ENCODE measurements at places on chromosomes 5 and 9.

GRCh38 chr5:134659456-134659855 is 10.9 kb downstream of the SEC24A start:
- H3K36me3 ChIP-seq, result peaks cover 3% of the 10 kb centered on the region
- H3K4me1 ChIP-seq, result no peaks in the 10 kb centered on the region
- no peak for DNase-seq
- no peak overlapping the region for H3K4me3 ChIP-seq

DNA sequence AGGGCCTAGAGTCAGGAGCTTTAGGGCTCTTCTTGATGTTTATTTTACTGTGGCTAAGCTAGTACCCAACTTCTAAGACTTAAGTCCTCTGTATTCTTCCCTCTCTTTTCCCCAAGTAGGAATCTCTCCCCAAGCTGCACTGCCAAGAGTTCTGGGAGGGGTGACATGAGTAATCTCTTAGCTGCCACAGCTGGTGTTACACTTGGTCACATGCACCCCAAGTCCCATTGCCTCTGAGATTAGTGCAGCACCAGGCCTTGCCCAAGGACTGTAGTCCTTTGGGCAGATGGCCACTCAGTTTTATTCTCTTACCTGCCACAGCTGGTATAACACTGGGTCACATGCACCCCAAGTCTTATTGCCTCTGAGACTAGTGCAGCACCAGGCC is 114.7 kb upstream of the RIOK2 start:
- no peaks in the 10 kb centered on the region for H3K36me3 ChIP-seq
- no peak for DNase-seq
- no peak overlapping the region for H3K4me3 ChIP-seq
- H3K27ac ChIP-seq, result no peak overlapping the region
- H3K27me3 ChIP-seq, result no peaks in the 10 kb centered on the region
- 0 out of 2 replicates have a peak, but pooled peaks cover 2% of the 10 kb centered on the region for H3K4me1 ChIP-seq

GRCh38 chr9:71858812-71859211 is 52.2 kb downstream of the ABHD17B start:
- no peak for DNase-seq
- H3K4me3 ChIP-seq, result no peak overlapping the region
- H3K27ac ChIP-seq, result no peak overlapping the region
- H3K36me3 ChIP-seq, result no peaks in the 10 kb centered on the region

GRCh38 chr5:173655196-173655797 is 38.8 kb upstream of the BOD1 start:
- no peak overlapping the region for H3K4me3 ChIP-seq
- no peaks in the 10 kb centered on the region for H3K4me1 ChIP-seq
- no peaks in the 10 kb centered on the region for H3K36me3 ChIP-seq
- H3K27ac ChIP-seq, result no peak overlapping the region
- no peak for DNase-seq

DNA sequence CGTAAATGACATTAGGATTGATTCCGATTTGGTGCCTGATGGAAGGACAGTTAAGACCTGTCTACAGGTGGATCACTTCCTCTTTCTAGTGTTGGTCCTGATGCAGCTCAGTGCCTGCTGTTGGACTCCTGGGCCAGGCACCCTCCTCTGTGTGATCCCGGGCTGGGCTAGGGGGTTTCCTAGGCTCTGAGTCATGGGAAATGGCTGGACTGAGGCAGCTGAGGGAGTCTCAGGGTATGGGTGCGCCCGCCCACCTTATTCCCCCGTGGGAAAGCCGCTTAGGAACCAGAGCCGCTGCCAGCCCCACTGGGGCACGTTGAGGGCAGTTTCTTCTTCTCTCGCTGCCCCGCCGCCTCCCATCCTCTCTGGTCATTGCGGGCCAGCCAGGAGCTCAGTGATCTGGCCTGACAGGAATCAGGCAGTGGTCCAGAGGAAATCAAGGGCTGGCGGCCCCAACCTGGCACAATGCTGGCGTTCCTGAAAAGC is 12.9 kb downstream of the TCF7 start:
- no peaks in the 10 kb centered on the region for H3K4me1 ChIP-seq
- DNase-seq, result no peak
- H3K36me3 ChIP-seq, result peaks cover 2% of the 10 kb centered on the region
- no peak overlapping the region for H3K4me3 ChIP-seq
- H3K27me3 ChIP-seq, result no peaks in the 10 kb centered on the region

DNA sequence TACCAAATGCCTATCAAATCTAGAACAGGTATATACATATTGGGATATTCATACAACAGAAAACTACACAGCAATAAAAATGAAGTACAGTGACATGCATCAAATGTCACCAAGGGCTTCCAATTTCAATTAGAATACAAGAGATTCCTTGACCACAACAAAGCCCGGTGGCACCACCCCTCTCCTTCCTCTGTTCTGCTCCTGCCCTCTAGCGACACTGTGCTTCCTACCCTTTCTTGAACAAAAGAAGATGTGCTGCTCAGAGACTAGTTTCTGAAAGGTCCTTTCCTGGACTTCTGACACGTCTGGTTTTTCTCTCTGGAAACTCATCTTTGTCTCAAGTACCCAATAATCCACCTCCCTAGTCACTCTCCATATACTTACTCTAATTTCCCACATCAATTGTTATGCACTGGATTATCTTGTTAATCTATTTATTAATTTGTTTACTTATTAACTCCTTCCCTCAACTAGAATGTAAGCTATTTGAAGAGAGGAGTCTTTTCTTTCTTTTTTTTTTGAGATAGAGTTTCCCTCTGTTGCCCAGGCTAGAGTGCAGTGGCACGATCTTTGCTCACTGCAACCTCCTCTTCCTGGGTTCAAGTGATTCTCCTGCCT is 70.4 kb upstream of the CTSV start:
- H3K4me3 ChIP-seq, result no peak overlapping the region
- no peak overlapping the region for H3K27ac ChIP-seq
- no peaks in the 10 kb centered on the region for H3K4me1 ChIP-seq
- H3K36me3 ChIP-seq, result no peaks in the 10 kb centered on the region
- no peaks in the 10 kb centered on the region for H3K27me3 ChIP-seq
- DNase-seq, result peak; percentile 41

- H3K27me3 ChIP-seq, result no peaks in the 10 kb centered on the region
- peaks cover 3% of the 10 kb centered on the region for H3K4me1 ChIP-seq
- no peak overlapping the region for H3K4me3 ChIP-seq
Observed at GRCh38 chr5:178418031-178418430, 172.2 kb downstream of the COL23A1 start.

- H3K4me1 ChIP-seq, result peaks cover 5% of the 10 kb centered on the region
- H3K27me3 ChIP-seq, result no peaks in the 10 kb centered on the region
- H3K27ac ChIP-seq, result no peak overlapping the region
- no peak overlapping the region for H3K4me3 ChIP-seq
Observed at GRCh38 chr5:72183101-72183520, 75.8 kb downstream of the MAP1B start.

DNA sequence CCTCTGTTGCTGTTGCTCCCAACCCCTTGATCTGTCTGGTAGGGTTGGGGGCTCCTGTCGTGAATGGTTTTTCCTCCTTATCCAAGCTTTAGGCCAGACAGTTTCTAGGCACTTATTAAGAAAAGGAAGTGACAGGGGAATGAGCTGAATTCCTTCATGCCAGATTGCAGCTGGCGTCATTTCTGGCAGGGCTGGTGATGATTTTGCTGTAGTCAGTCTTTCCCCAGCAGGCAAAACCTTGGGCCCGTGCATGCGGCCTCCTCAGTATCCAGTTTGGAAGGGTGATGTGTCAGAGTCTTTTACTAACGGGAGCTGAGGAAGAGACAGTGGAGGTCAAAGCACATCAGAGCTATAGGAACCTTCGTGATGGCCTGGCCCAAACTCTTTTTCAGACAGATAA is 58.8 kb downstream of the COL27A1 start:
- no peak for DNase-seq
- H3K4me1 ChIP-seq, result no peaks in the 10 kb centered on the region
- no peak overlapping the region for H3K4me3 ChIP-seq
- H3K27ac ChIP-seq, result no peak overlapping the region
- H3K27me3 ChIP-seq, result no peaks in the 10 kb centered on the region
- H3K36me3 ChIP-seq, result peaks cover 6% of the 10 kb centered on the region

- H3K27ac ChIP-seq, result no peak overlapping the region
- H3K4me3 ChIP-seq, result no peak overlapping the region
- DNase-seq, result no peak
- peaks cover 3% of the 10 kb centered on the region for H3K36me3 ChIP-seq
- no peaks in the 10 kb centered on the region for H3K27me3 ChIP-seq
- H3K4me1 ChIP-seq, result no peaks in the 10 kb centered on the region
Observed at GRCh38 chr9:36584620-36585460, 12.1 kb downstream of the MELK start.

DNA sequence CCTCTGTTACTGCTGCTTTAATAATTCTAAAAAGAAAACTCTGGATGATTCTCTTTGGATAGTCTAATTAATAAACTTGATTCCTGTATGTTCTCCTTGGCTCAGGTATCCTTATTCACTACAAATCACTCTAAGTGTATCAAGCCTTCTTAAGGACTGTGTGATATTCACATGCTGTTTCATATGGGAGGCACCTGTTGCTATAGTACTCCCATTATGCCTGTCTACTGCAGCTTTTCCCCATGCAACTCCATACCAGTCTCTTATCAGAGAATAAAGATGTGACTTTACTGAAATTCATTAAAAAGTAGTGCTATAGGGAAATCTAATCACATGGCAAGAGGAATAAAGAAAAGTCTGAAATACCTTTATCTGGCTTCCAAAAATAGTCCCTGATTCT is 14.7 kb downstream of the BRD8 start:
- H3K27me3 ChIP-seq, result no peaks in the 10 kb centered on the region
- no peak overlapping the region for H3K27ac ChIP-seq
- H3K4me3 ChIP-seq, result no peak overlapping the region
- H3K36me3 ChIP-seq, result peaks cover 57% of the 10 kb centered on the region
- DNase-seq, result no peak
- H3K4me1 ChIP-seq, result no peaks in the 10 kb centered on the region

- no peak overlapping the region for H3K4me3 ChIP-seq
- DNase-seq, result no peak
- no peaks in the 10 kb centered on the region for H3K4me1 ChIP-seq
- H3K27me3 ChIP-seq, result peaks cover 7% of the 10 kb centered on the region
- H3K27ac ChIP-seq, result no peak overlapping the region
- H3K36me3 ChIP-seq, result no peaks in the 10 kb centered on the region
Observed at GRCh38 chr5:127941646-127942045, 141.9 kb upstream of the SLC12A2 start.

DNA sequence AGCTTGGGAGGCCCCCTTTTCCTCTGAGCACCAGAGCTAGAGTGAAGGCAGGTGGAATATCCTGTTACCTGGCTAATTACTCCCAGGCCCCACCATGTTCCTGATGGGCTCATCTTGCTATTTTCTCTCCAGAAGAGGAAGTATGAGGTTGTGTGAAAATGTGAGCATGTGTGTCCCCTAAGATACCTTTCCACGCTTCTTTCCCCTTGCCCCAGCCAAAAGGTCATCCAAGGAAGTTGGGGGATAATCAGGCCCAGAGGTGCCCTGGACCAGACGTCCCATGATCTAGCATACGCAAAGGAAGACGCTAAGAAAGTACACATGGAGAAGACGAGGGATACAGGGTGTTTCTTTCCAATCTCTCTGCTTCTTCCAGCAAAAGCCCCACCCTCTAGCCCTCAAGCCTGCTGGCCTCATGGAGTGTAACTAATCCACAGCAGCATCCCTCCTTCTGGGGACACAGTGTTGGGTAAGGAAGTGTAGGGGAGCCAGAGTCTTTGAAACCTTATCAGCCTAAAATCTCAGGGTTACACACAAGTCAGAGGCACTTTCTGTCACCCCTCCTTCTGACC is 115.3 kb downstream of the SLC1A3 start:
- H3K4me1 ChIP-seq, result peaks cover 3% of the 10 kb centered on the region
- DNase-seq, result no peak
- H3K27me3 ChIP-seq, result no peaks in the 10 kb centered on the region
- H3K27ac ChIP-seq, result no peak overlapping the region
- H3K36me3 ChIP-seq, result no peaks in the 10 kb centered on the region

- no peaks in the 10 kb centered on the region for H3K36me3 ChIP-seq
- H3K27ac ChIP-seq, result no peak overlapping the region
- no peaks in the 10 kb centered on the region for H3K27me3 ChIP-seq
- DNase-seq, result no peak
- 0 out of 2 replicates have a peak, but pooled peaks cover 2% of the 10 kb centered on the region for H3K4me1 ChIP-seq
Observed at GRCh38 chr5:137563646-137564397, 64.7 kb upstream of the SPOCK1 start.

GRCh38 chr9:108056084-108056804 is 566.7 kb upstream of the KLF4 start:
- no peak overlapping the region for H3K4me3 ChIP-seq
- H3K36me3 ChIP-seq, result no peaks in the 10 kb centered on the region
- peaks cover 5% of the 10 kb centered on the region for H3K4me1 ChIP-seq
- H3K27me3 ChIP-seq, result no peaks in the 10 kb centered on the region

GRCh38 chr5:79707535-79707934 is 17.9 kb downstream of the CMYA5 start:
- no peak overlapping the region for H3K27ac ChIP-seq
- no peaks in the 10 kb centered on the region for H3K27me3 ChIP-seq
- no peak for DNase-seq
- H3K4me1 ChIP-seq, result no peaks in the 10 kb centered on the region
- no peak overlapping the region for H3K4me3 ChIP-seq

GRCh38 chr9:133615606-133616188 is 6.5 kb upstream of the FAM163B start:
- H3K27me3 ChIP-seq, result no peaks in the 10 kb centered on the region
- H3K36me3 ChIP-seq, result no peaks in the 10 kb centered on the region
- no peak overlapping the region for H3K4me3 ChIP-seq
- no peak overlapping the region for H3K27ac ChIP-seq
- DNase-seq, result no peak

- H3K4me1 ChIP-seq, result no peaks in the 10 kb centered on the region
- no peaks in the 10 kb centered on the region for H3K27me3 ChIP-seq
- no peak overlapping the region for H3K27ac ChIP-seq
Observed at GRCh38 chr5:108266242-108266641, 115.7 kb downstream of the FBXL17 start.

- H3K27me3 ChIP-seq, result no peaks in the 10 kb centered on the region
- H3K4me3 ChIP-seq, result no peak overlapping the region
- H3K27ac ChIP-seq, result peak overlapping the region; percentile 37
- H3K4me1 ChIP-seq, result peaks cover 4% of the 10 kb centered on the region
Observed at GRCh38 chr9:135851748-135852147, 55.6 kb downstream of the CAMSAP1 start.

- H3K27me3 ChIP-seq, result no peaks in the 10 kb centered on the region
- no peak overlapping the region for H3K27ac ChIP-seq
- no peak overlapping the region for H3K4me3 ChIP-seq
- no peaks in the 10 kb centered on the region for H3K4me1 ChIP-seq
Observed at GRCh38 chr5:60943624-60944023, 1.2 kb downstream of the ERCC8 start.

DNA sequence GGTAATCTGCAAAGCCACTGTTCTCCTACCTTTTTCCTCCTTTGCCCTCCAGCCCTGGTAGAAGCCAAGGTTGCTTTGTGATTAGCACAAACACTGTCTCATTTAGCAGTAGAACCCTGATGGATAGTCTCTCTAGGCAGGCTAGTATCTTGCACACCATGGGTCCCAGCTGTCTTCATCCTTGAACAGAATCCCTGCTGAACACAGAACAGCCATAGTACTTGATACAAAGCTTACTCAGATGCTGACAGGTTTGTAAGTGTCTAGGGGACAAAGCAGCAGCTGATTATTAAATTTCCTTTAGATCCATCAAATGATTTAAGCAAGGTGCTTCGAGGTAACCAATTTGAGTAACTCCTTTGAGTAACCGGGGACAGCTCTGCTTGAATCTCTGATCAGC is 163.7 kb upstream of the PPP1R2B start:
- no peak overlapping the region for H3K4me3 ChIP-seq
- H3K27me3 ChIP-seq, result no peaks in the 10 kb centered on the region
- no peak for DNase-seq
- H3K4me1 ChIP-seq, result peaks cover 4% of the 10 kb centered on the region
- H3K36me3 ChIP-seq, result no peaks in the 10 kb centered on the region
- H3K27ac ChIP-seq, result no peak overlapping the region

Data from iPS DF 6.9 (cell line).